ENCODE measurements at places on chromosomes 13 and 19. TPM values are rescaled to one million over a fixed set of nuclear protein-coding genes. Genes with fewer than 3 reads are reported as not detected.

DNA sequence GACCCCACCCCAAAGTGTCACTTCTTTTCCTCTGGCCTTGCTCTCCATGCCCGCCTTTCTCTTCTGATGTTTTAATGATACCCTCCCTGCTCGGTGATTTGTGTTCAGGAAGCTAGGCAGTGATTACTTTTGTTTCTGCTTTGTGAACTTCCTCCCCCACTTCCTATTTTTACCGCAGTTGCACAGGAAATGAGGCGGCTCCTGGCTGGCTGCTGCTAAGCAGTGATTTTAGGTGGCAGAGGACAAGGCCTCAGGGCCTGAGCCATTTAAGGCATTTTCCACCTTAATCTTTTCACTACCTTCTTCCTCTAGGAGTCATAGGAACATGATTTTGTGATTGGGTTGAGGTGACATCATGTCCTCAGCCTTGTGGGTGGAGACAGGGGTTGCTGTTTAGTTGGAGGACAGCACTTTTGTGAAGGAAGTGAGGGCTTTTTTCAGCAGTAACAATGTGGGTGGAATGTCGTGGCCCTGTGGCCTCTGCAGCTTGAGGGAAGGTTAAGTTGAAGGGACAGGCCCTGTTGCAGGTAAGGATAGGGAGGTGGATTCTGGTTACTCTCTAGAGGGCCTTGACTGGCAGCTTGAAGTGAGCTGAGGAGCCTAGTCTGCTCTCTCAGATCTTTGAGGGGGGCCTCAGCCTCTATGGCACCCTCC lies 15.7 kb downstream of the GARRE1 start:
- H3K4me3 ChIP-seq: no peak overlapping the region
- peaks cover 7% of the 10 kb centered on the region for H3K36me3 ChIP-seq
- H3K27me3 ChIP-seq: no peaks in the 10 kb centered on the region
- H3K27ac ChIP-seq: peak overlapping the region; percentile 53
- no peak for DNase-seq

- H3K36me3 ChIP-seq: peaks cover 2% of the 10 kb centered on the region
- H3K4me3 ChIP-seq: peak overlapping the region; percentile 3
- peaks cover 37% of the 10 kb centered on the region for H3K27me3 ChIP-seq
- peaks cover 45% of the 10 kb centered on the region for H3K4me1 ChIP-seq
- no peak for DNase-seq
Measured at GRCh38 chr13:111971891-111972780, 94.8 kb upstream of the SOX1 start.

DNA sequence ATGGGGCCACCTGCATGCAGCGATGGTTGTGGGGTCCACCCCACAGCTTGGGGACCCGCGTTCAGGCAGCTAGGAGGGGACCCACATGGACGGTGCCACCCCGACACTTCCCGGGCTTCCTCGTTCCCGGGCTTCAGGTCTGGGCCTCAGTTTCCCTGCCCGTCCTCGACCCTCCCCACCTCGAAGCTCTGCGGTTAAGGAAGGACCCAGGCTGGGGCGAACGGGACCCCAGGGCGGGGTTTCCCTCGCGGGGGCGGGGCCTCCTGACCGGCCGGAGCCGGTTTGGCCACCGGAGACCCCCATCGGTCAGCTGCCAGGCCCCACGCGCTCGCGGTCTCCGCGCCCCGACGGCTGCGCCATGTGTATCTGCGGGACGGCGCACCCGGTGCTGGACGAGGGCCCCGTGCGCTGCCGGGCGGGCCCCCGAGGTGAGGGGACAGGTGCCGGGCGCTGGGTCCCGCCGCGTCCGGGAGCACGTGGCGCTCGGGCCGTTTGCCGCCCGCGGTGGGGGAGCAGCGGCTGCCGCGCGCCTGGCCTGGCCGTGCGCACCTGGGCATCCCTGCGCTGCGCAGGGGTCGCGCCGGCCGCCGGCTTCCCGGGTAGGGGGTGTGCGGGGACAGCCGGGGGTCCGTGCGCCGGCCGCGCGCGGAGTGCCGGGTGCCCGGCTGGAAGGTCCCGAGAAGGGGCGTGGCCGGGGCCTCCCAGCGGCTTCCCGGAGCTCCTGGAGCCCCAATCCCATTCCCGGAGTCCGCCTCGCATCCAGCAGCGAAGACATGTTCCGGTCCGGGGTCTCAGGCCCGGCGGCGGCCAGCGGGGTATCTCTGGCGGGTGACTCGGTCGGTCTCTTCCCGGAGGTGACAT lies 4.2 kb downstream of the ARHGAP45 start:
- peaks cover 27% of the 10 kb centered on the region for H3K4me1 ChIP-seq
- DNase-seq: no peak
- H3K36me3 ChIP-seq: peaks cover 2% of the 10 kb centered on the region
- H3K27me3 ChIP-seq: peaks cover 61% of the 10 kb centered on the region

Gene SERPINE3
- not detected for total RNA-seq

GRCh38 chr13:31090961-31091624 lies 70.6 kb downstream of the HSPH1 start:
- H3K4me3 ChIP-seq: no peak overlapping the region
- no peaks in the 10 kb centered on the region for H3K36me3 ChIP-seq
- no peak overlapping the region for H3K27ac ChIP-seq
- H3K27me3 ChIP-seq: no peaks in the 10 kb centered on the region
- H3K4me1 ChIP-seq: peaks cover 7% of the 10 kb centered on the region

DNA sequence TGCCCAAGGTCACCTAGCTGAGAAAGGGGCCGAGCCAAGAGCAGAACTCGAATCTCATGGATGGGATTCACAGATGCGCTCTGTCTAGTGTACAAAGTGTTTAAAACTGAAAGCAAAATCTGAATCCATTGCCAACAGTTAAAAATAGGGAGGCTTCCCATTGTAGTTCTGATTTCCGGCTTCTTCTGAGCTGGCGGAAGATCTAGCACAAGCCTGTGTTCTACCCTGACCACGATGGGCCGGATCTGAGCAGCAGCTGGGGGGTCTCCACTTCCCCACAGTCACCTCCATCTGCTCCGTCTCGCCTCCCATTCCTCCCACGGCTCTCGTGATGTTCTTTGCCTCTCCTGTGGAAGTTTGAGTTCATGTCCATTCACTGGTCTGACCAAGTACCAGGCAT lies 2.4 kb downstream of the CACNG8 start:
- peaks cover 24% of the 10 kb centered on the region for H3K27me3 ChIP-seq
- H3K36me3 ChIP-seq: peaks cover 31% of the 10 kb centered on the region
- no peak overlapping the region for H3K27ac ChIP-seq
- H3K4me3 ChIP-seq: no peak overlapping the region
- H3K4me1 ChIP-seq: peaks cover 23% of the 10 kb centered on the region
- no peak for DNase-seq

Gene FCER2
- 0.59 TPM for total RNA-seq

- DNase-seq: no peak
- H3K27ac ChIP-seq: no peak overlapping the region
- no peaks in the 10 kb centered on the region for H3K4me1 ChIP-seq
- H3K27me3 ChIP-seq: no peaks in the 10 kb centered on the region
- H3K4me3 ChIP-seq: no peak overlapping the region
Measured at GRCh38 chr19:13742756-13743155, 21.6 kb upstream of the MRI1 start.

GRCh38 chr19:2612619-2613249 lies 89.8 kb downstream of the GNG7 start:
- no peak overlapping the region for H3K4me3 ChIP-seq
- peaks cover 19% of the 10 kb centered on the region for H3K4me1 ChIP-seq
- H3K27ac ChIP-seq: no peak overlapping the region
- no peak for DNase-seq
- H3K36me3 ChIP-seq: peaks cover 6% of the 10 kb centered on the region

DNA sequence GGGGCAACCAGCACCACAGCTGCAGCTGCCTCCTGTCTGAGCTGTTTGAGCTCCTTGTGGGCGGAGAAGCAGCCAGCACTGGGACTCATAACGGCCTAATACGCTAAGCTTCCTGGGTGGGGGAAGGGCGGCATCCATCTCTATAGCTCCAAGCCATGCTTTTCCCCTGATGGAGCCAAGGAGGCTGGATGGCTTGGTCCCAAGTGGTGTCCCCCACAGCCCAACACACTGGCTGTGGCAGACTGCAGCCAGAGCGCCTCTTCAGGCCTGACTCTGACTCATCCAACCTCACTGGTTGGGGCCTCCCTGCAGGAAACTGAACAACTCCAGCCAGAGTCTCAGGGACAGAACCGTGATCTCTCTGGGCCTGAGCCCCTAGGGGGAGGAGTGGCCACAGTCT lies 537.3 kb downstream of the SUCLA2 start:
- H3K4me3 ChIP-seq: no peak overlapping the region
- H3K36me3 ChIP-seq: no peaks in the 10 kb centered on the region
- no peaks in the 10 kb centered on the region for H3K27me3 ChIP-seq
- H3K4me1 ChIP-seq: no peaks in the 10 kb centered on the region
- DNase-seq: no peak

GRCh38 chr19:9014803-9015202 lies 4.6 kb upstream of the MUC16 start:
- H3K4me3 ChIP-seq: no peak overlapping the region
- no peaks in the 10 kb centered on the region for H3K36me3 ChIP-seq
- no peaks in the 10 kb centered on the region for H3K4me1 ChIP-seq
- DNase-seq: no peak
- H3K27me3 ChIP-seq: no peaks in the 10 kb centered on the region

DNA sequence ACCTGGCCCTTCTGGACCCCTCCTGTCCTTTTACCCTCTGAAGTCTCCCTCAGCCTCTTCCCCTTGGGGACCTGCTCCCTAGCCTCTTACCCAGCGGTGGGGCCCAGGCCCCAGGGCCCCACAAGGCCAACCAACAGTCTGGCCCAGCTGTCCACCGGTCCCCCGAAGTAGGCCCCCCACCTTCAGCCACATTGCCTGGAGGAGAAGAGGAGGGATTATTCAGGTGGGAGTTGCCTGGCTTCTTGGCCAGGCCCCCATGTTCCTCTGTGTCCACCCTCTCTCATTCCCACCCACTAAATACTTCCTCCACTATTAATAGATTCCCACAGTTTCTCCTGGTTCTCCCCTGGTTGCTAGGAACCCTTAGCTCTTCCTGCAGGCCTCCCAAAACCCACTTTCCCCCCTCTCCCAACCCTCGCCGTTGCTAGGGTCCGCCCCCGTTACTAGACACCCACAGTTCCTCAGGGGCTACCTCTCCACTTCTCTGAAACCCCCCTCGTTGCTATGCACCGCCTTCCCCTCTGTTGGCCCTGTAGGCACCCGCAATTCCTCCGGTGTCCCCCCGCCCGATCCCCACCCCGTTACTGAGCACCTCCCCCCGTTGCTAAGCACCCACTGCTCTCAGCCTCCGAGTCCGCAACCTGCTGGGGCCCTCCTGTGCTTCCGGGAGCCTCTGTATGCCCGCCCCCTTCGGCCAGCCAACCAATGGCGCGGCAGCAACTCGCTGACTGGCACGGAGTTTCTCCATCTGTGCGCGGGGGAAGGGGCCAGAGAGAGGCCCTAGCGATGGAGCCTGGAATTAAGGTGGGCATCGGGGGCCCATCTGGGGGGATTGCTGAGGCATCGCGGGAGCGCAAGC lies 2.0 kb downstream of the COQ8B start:
- H3K27ac ChIP-seq: peak overlapping the region; percentile 98
- peaks cover 51% of the 10 kb centered on the region for H3K4me1 ChIP-seq
- peak; percentile 99 for DNase-seq
- peak overlapping the region; percentile 90 for H3K4me3 ChIP-seq
- H3K27me3 ChIP-seq: no peaks in the 10 kb centered on the region

Gene ALOX5AP
- 9.6 TPM for total RNA-seq

GRCh38 chr13:112368883-112369282 lies 7.3 kb upstream of the SPACA7 start:
- H3K27ac ChIP-seq: no peak overlapping the region
- DNase-seq: no peak
- no peaks in the 10 kb centered on the region for H3K36me3 ChIP-seq
- no peaks in the 10 kb centered on the region for H3K27me3 ChIP-seq
- H3K4me1 ChIP-seq: no peaks in the 10 kb centered on the region
- no peak overlapping the region for H3K4me3 ChIP-seq

Gene GJB2
- 54.0 TPM for total RNA-seq

DNA sequence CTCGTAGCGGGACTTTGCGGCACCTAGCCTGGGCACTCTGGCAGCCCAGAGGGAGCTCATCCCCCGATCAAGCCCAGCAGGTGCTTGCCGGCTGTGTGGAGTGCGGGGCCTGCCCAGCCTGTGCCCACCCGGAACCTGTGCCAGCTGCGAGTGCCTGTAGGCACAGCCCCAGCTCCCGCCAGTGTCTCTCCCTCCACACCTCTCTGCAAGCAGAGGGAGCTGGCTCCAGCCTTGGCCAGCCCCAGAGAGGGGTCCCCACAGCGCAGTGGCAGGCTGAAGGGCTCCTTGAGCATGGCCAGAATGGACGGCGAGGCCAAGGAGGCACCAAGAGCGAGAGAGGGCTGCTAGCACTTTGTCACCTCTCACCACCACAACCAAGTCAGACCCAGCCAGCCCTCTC lies 55.5 kb upstream of the C1QTNF9B start:
- H3K27me3 ChIP-seq: no peaks in the 10 kb centered on the region
- DNase-seq: no peak
- no peak overlapping the region for H3K27ac ChIP-seq
- no peaks in the 10 kb centered on the region for H3K36me3 ChIP-seq
- H3K4me3 ChIP-seq: no peak overlapping the region

Gene PSG11
- total RNA-seq: 0.55 TPM

DNA sequence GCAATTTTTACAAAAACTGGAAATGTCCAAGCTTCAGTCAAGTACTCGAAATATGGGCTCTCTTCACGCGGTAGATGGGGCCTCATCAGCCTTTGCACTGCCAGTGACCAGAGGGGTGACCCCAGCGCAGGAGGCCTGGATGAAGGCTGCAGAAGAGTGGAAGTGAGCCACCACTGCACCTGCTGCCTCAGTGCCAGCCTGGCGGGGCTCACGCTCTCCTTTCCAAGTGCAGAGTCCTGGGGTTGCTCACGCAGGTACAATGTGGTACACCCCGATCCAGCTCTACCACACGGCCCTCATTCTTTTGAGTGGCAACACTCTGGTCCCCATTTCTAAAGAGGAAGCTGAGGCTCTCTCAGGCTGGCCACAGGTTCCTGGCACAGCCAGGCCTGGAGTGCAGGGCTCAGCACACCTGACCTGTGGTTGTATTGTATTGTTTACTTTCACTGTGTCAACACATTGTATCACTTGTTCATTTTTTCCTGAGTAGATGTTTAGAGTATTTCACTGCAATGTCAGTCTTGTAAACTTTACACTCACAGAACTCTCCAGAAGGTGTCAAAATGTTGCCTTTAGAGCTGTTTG lies 97.3 kb upstream of the SOX1 start:
- H3K36me3 ChIP-seq: no peaks in the 10 kb centered on the region
- H3K27ac ChIP-seq: no peak overlapping the region
- H3K27me3 ChIP-seq: peaks cover 37% of the 10 kb centered on the region
- no peak for DNase-seq
- no peak overlapping the region for H3K4me3 ChIP-seq
- H3K4me1 ChIP-seq: peaks cover 45% of the 10 kb centered on the region

- peaks cover 10% of the 10 kb centered on the region for H3K4me1 ChIP-seq
- H3K27ac ChIP-seq: no peak overlapping the region
- no peak for DNase-seq
Measured at GRCh38 chr19:3129112-3129511, 6.7 kb upstream of the GNA15 start.
